ENCODE measurements at places on chromosomes 7 and 10. TPM values are rescaled to one million over a fixed set of nuclear protein-coding genes. Genes with fewer than 3 reads are reported as not detected.

Gene CLEC2L
- total RNA-seq, result not detected

Gene FEZF1
- total RNA-seq, result not detected

Gene KCP
- total RNA-seq, result 0.03 TPM

Gene C10orf90
- not detected for total RNA-seq

Gene MPP7
- total RNA-seq, result 5.1 TPM

Gene HILPDA
- total RNA-seq, result 11.8 TPM

Gene TMEM176A
- not detected for total RNA-seq

Gene ARHGEF35
- total RNA-seq, result 13.7 TPM

Gene ZNF248
- 4.1 TPM for total RNA-seq

Gene ADAMTS14
- total RNA-seq, result 0.10 TPM

Gene CFAP70
- 0.28 TPM for total RNA-seq

Gene AGK
- 31.2 TPM for total RNA-seq

Gene GHRHR
- total RNA-seq, result not detected

Gene NEUROD6
- not detected for total RNA-seq

Gene VGF
- total RNA-seq, result 0.14 TPM

Gene CDK14
- total RNA-seq, result 9.5 TPM

Gene ASL
- 37.9 TPM for total RNA-seq

Gene ASZ1
- total RNA-seq, result not detected

Gene UCN3
- total RNA-seq, result not detected

Gene GPR22
- not detected for total RNA-seq

Gene MAPK8
- total RNA-seq, result 34.0 TPM

Gene CHN2
- total RNA-seq, result 0.10 TPM

Gene CALHM1
- not detected for total RNA-seq

Gene SPDYE8
- total RNA-seq, result not detected

Gene VAX1
- total RNA-seq, result 0.14 TPM

Gene SPACDR
- 0.28 TPM for total RNA-seq

Gene ICA1
- total RNA-seq, result 1.5 TPM

Gene RHOBTB1
- 3.4 TPM for total RNA-seq

Gene CLEC5A
- total RNA-seq, result 0.04 TPM

Gene APBB1IP
- total RNA-seq, result not detected

Gene SLIT1
- total RNA-seq, result not detected

Gene AKR1C8
- not detected for total RNA-seq

Gene PRKAR2B
- not detected for total RNA-seq

Gene AQP1
- total RNA-seq, result not detected

All from foreskin keratinocyte (primary cell).